Panc1 (cell line): ENCODE measurements at places on chromosomes 5 and 9.

DNA sequence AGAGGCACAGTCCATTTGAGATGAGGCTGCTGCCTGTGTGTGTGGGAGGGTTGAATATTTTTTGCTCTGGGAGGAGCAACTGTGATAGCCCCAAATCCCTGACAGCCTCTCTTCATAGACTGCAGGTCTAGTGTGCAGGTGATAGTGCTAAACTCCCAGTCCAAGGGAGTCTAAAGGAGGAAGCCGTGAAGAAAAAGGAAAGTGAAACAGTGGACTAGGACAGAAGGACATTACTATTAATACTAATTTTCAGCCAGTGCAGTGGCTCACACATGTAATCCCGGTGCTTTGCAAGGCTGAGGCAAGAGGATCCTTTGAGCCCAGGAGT lies 295.0 kb downstream of the PDE4D start:
- DNase-seq, result no peak

DNA sequence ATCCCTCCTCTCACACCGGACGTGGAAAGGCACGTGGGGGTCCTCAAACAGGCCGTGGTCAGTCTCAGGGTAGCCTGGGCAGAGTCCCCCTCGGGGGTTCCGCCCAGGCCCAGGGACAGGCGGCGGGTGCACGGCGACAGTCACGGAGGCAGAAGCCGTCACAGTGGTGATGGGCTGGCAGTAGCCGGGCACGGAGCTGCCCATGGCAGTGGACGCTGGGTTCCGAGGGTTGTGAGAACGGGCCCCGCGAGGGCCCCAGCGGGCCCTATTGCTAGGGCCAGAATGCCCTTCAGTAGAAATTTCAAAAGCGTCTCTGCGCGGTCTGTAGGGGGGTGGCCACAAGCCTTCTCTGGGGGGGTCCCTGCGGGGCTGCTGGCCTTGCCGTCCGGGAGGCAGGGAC lies 69.8 kb downstream of the PTCH1 start:
- DNase-seq, result no peak

DNA sequence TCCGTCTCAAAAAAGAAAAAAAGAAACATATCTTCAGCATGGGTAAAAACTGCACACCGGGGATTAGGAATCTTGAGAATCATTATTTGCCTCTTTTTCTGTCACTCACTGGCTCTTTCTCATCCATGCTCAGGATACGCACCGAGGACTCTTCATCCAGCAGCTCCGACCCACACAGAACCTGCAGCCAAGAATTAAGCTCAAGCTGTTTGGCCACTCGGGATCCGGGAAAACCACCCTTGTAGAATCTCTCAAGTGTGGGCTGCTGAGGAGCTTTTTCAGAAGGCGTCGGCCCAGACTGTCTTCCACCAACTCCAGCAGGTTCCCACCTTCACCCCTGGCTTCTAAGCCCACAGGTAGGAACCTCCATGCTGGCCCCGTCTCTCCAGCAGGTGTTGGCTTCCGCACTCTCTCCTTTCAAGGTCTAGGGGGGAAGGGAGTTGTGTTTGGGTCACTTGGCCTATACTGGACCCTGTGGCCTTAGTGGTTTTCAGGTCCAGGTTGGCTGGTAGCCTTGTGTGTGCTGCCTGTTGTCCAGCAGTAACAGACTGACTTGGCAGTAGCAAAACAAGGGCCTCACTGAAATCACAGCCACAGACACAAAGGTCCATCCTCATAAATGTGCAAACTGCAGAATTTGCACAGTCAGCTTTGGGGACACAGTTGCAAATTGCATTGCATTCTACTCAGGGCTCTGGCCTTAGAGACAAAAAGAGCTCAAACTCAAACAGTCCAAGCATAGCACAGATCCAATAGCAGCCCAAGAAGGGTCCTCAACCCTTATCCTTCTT lies 44.5 kb upstream of the CTSL start:
- DNase-seq, result no peak

DNA sequence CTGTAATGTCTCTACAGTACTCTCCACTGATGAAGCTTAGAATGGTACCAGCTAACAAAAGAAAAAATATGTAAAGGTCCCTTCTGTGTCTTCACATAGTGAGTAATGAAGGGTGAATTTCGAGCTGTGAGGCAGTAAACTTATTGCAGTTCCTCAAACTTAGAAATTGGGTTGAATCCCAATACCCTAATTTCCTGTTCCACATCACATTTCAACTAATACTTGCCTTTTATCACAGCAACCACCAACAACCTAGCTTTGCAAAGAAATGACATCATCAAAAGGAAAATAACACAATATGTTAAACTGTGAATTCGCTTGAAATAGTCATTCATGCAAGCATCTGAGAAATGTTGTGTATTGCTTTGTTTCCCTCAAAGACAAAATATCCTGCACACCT lies 9.4 kb upstream of the TNFAIP8 start:
- DNase-seq, result no peak
